ENCODE measurements at places on chromosomes 4 and X.

DNA sequence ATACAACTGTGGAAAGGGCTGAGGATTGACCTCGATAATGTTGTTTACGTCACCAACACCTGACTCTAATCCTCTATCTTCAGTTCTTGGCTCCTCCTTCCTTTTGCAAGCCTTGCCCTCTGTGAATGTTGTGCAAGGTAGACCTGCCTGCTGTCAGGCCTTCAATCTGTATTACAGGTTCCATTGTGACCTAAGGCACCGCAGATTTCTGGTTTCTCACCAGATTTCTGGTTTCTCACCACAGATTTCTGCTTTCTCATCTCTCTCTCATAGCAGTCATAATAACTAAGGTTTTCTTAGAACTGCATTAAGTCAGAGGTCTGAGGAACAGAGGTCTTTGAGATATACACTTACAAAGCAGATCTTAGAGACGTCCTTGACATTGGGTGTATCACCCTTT, 51.5 kb upstream of the ETNPPL start:
- no peak for DNase-seq

DNA sequence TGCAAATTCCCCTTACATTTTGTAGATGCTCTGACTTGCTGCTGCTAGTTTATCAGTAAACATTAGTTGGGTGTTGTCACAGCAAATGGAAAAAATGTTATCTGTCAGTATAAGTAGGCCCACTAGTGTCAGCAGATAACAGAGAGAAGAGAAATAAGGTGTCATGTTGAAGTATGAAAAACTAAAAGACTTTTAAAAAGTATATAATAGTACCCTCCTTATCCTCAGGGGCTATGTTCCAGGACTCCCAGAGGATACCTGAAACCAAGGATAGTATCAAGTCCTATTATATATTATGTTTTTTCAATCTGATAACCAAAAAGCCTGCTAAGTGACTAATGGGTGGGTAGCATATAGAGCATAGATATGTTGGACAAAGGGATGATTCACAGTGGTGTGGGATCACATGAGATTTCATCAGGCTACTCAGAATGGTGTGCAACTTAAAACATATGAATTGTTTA, 11.6 kb upstream of the BMP2K start:
- no peak for DNase-seq

DNA sequence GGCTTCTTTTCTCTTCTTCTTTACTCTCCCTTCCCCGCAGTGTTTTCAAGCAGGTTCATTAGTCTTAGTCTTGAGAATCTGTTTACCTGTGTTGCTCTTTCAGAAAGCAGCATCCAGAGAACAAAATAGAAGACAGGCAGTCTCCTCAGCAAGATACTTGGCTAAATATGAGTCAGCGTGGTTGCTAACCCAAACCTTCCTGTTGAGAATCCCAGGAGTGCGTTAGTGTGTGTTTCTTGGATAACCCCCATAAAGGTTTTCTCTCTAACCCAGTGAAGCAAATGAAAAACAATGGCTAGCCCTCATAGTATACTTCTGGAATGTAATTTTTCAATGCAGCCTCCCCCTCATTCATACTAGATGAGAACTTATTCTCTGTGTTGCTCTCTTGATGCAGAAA, 41.1 kb downstream of the BMPR1B start:
- no peak for DNase-seq

DNA sequence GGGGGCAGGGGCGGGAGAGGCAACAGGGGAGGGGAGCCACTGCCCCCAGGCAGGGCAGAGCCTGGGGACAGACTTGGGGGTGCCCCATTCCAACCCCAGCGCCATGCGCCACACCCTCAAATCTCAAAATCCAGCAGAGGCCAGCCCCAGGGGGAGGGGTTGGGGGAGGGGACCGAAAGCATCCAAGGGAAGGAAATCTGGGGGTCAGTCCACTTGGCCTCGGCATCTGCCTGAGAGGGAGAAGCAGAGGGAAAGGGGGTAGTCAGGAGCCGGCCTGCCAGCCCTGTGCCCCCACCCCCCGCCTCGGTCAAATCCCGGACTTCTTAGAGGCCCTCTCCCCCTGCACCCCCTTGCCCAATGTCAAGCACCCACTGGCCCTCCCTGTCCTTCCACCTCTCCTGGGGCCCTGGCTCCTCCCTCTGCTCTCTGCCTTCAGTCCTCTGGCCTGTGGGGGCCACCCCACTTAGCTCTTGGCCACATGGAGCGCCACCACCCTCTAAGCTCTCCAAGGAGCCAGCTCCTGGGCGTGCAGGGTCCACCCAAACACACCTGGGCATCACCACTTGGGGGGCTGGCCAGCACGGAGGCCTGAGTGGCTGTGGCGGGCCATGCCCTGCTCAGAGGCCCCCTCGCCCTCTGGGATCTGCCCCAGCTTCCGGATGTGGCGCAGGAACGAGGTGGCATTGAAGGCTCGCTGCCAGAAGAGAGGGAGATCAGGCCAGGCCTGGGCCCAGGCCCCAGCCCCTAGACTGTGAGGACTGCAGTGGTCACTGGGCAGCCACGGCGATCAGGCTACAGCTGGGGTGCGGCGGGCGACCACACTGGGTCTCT, 3.5 kb downstream of the PNCK start:
- no peak for DNase-seq

DNA sequence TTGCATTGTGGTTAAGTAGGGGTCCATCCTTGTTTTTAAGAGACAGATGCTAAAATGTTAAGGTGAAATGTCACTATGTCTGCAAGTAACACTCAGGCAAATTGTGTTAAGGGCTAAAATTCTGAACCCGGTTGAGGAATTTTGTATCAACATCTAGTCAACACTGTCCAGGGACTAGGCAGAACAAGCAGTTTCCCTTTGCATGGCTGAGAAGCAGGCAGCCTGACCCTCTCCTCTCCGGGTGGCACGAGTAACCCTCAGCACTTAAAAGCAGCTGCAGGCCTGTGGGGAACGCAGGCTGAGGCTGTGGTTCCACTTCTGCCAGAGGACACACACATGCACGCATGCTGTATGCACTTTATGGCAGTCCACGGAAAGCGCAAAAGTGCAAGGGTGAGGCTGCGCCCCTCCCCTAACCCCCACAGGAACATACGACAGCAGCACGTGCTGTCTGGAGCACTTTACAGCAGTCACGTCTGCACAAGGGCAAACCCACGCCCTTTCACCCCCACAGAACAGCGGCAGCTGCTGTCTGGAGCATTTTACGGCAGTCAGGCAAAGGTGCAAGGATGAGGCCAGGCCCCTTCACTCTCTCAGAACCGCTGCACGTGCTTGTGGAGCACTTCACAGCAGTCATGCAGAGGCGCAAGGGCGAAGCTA, 619 bp upstream of the MPC1L start:
- no peak for DNase-seq

Measured in NCI-H1092 (cell line).